ENCODE measurements at places on chromosomes 5 and 9.

DNA sequence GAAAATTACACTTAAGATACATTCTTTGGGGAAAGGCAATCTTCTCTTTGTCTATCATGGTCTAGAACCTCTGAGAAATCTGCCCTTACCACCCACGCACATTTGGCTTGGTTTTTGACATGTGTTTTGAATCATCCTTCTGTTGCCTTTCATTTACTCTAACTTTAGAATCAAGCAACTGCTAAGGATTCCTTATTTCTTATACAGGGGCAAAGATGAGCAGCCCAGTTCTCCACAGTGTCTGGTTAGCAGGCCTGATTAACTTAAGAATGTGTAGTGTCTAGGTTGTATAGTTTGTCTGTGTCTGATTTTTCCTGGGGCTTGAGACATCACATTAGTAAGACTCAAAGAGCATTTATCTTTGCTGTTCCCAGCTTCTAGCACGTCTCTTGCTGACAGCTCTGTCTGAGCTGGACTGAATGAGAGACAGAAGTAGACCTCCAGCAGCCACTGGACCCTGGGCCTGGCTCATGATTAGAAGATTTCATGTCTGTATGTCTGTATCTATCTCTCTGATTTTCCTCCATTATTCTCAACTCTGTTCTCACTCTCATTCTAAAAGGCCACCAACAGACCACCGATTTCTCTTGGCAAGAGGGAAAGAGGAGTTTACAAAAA lies 31.8 kb upstream of the PCA3 start:
- no peak for DNase-seq

DNA sequence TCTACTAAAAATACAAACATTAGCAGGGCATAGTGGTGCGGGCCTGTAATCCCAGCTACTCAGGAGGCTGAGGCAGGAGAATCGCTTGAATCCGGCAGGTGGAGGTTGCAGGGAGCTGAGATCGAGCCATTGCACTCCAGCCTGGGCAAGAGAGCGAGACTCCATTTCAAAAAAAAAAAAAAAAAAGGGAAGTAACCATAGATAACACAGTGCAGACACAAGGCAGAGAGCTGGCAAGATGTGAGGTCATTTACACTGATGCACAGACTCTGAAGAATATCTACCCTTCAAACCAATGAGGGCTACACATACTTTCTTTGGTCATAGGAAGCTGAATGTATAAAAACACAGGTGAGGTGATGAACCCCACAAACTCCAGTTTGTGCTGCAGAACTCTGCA lies 131.9 kb downstream of the DCP2 start:
- no peak for DNase-seq

GRCh38 chr5:132772291-132773070 lies 4.6 kb downstream of the SEPTIN8 start:
- DNase-seq, result no peak

DNA sequence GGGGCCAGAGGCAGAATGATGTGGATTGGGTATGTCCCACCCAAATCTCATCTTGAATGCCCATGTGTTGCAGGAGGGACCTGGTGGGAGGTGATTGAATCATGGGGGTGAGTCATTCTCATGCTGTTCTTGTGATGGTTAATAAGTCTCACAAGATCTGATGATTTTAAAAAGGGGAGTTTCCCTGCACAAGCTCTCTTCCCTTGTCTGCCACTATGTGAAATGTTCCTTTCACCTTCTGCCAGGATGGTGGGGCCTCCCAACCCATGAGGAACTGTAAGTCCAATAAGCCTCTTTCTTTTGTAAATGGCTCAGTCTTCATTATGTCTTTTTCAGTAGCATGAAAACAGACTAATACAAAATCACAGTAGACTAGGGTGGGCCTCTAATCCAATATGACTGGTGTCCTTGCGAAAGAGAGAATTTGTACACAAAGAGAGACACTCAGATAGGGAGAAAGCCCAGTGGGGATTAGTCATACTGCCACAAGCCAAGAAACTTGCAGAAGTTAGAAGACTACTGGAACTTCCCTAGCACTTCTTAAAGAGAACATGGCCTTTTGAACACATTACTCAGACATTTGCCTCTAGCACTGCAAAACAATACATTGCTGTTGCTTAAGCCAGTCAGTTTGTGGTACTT lies 68.4 kb downstream of the ANXA1 start:
- DNase-seq, result no peak

DNA sequence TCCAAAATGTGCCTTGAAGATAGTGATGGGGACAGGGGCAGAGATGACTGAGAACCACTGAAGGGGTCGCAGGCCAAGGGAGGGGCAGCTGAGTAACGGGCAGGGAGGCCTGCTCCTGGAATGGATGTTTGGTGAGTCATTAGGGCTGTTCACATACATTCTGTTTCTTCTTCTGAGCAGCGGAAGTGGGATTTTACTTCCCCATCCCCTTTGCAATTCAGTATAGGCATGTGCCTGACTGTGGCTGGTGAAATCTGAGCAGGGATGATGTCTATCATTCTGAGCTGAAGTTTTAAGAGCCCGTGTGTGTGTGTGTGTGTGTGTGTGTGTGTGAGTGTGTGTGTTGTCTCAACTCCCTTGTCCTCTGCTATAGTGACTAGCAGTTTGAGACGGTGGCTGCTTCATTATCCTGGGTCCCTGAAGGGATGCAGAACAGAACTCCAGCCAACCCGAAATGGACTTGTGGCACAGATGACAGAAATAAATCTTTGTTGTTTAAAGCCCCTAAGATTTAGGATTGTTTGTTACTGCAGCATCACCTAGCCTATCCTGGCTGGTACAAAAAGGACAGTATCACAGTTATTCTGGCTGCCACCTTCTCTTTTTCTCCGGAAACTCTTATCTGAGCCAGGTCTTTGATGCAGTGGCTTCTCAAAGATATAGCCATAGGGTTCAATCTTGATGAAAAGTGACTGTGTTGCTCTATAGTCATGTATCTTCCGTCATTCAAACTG lies 29.2 kb upstream of the TGFBI start:
- no peak for DNase-seq

DNA sequence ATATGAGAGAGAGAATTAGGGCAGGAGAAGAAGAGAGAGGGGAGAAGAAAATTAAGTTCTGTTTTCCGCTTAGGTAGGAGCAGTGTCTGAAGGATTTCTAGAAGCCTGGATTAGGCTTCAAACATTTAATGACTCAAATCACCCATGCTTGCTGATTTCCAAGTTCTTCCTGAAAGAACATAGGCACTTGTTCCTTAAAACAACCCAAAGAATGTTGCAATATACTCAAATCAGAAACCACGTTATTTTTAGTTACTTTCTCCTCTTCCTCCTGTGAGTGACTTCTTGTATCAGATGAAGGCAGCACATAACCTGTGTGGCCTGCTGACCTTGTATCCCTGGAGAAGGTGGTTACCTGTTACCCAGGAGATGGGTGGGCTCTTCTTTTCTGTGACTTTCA lies 351.5 kb upstream of the KLF4 start:
- no peak for DNase-seq

GRCh38 chr5:133691448-133691847 lies 79.1 kb upstream of the FSTL4 start:
- no peak for DNase-seq

GRCh38 chr5:134249469-134250379 lies 23.9 kb upstream of the PPP2CA start:
- no peak for DNase-seq

- no peak for DNase-seq
Measured at GRCh38 chr9:6410633-6411032, 2.4 kb upstream of the UHRF2 start.
